ENCODE measurements at places on chromosomes 2 and 18. TPM values are rescaled to one million over a fixed set of nuclear protein-coding genes. Genes with fewer than 3 reads are reported as not detected.

- DNase-seq, result no peak
These were observed 260.0 kb upstream of the ID2 start for GRCh38 chr2:8421658-8422449.

DNA sequence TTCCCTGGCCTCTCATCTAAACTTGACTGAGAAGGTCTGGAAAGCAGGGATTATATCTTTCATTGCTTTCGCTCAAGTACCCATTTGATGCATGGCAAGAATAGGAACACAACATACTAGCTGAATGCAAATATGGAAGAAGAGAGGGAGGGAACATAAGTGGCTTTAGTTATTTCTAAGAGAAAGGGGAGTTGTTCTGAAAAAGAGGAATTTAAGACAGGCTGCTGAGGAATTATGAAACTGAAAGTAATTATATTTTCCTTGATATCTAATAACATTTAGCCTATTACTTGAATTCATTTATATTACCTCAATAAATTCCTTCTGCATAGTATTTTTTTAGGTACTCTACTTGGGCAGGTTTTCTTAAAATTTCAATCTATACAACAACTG is 105.8 kb upstream of the TTN start:
- DNase-seq, result no peak

The CTLA4 gene
- 0.22 TPM for total RNA-seq

The ATP6V1B1 gene
- total RNA-seq, result 0.43 TPM

Measured in Right ventricle myocardium superior (tissue), 1 donor.